ENCODE measurements at places on chromosomes 3 and 15.

- peak; percentile 80 for DNase-seq
These were observed 231.6 kb upstream of the AGTR1 start for GRCh38 chr3:148466143-148466542.

DNA sequence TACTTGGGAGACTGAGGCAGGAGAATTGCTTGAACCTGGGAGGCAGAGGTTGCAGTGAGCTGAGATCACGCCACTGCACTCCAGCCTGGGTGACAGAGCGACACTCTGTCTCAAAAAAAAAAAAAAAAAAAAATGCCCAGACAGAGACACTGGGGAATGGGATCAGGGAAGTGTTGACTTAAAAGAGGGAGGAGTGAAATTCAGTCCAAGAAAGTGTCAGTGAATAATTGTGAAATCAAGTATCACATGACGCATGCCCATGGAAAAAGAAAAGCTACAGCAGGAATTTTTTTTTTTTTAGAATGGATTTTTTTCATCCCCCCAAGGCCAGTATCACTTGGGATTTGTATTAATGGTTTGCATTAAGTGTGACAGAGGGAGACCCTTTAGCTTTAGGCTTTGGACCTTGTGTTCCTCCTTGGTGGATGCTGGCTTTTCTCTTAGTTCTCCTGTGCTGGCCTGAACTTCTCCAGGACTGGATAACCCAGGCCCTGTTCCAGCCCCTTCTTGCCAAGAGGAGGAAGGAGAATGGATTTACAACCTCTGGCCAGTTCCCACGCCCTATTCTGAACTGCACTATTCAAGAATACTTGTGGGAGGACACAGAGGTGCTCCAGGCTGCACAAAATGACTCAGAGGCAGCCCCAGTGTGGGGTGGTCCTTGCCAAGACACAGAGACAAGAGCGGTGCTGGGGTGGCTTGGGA, 36.7 kb upstream of the ZNF774 start:
- peak; percentile 86 for DNase-seq

GRCh38 chr3:171163101-171164066, 136.9 kb upstream of the SLC2A2 start:
- no peak for DNase-seq

GRCh38 chr3:13195374-13195773, 122.1 kb upstream of the IQSEC1 start:
- no peak for DNase-seq

DNA sequence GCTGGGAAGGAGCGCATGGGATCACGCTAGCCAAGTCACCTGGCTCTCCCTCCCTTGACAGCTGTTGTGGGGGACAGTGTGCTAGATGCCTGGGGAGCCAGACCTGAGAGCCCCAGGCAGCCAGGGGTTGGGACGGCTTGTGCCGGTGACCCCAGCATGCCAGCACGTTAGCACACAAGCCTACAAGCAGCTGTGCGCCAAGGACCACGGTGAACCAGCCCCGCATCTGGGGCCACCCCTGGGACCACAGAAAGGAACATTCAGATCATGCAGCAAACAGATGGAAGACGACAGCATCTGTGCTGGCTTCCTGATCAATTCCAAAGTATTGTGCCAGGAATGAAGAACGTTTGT, 64.8 kb downstream of the NTRK3 start:
- DNase-seq = no peak

DNA sequence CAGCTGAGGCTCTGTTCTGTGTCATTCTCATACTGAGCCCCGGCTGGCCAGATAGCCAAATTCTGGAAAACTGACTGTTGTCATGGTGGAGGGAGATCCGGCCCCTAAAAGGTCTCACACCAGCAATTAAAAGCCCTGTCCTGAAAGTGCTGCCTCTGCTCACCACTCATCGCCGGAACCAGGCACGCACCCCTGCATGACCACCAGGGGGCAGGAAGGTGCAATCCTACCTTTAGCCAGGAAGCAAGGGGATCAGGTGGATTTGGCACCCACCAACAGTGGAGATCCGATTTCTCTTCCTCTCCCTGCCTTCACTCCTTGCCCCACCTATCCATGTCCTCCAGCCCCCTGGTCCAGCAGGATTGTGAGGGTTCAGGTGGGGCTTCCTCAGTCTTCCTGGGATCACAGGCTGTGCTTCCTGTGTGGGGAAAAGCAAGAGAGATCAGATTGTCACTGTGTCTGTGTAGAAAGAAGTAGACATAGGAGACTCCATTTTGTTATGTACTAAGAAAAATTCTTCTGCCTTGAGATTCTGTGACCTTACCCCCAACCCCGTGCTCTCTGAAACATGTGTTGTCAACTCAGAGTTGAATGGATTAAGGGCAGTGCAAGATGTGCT, 16.1 kb upstream of the CACNA2D2 start:
- DNase-seq = peak; percentile 18

DNA sequence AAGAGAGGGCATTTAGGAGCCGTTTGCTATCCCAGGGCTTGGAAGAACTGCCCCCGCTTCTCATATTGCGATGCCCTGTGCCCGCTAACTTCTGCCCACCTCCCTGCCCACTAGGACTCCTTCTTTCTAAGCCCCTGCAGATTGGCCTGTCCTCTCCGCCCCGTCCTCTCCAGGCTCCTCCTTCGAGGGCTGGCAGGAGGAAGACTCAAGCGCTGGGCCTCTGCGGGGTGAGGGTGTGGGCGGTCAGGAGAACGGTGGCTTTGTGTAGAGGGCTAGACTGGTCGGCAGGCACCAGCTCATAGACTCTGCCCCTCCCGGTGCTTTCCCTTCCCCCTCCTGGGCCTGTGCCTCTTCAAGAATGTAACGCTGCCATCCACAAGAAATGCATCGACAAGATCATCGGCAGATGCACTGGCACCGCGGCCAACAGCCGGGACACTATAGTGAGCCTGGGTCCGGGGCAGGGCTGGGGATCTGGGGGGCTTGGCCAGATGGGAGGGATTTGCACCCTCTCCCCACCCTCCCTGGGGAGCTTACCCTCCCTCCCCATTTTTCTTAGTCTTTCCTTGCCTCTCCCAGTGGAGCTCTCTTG, 21.9 kb downstream of the PRKCD start:
- no peak for DNase-seq

GRCh38 chr3:11820531-11821041, 26.1 kb downstream of the TAMM41 start:
- DNase-seq = peak; percentile 36

- DNase-seq = no peak
These were observed 55.9 kb downstream of the ARHGAP31 start for GRCh38 chr3:119350114-119350513.

- no peak for DNase-seq
These were observed 2.1 kb upstream of the ISY1 start for GRCh38 chr3:129162729-129163579.

DNA sequence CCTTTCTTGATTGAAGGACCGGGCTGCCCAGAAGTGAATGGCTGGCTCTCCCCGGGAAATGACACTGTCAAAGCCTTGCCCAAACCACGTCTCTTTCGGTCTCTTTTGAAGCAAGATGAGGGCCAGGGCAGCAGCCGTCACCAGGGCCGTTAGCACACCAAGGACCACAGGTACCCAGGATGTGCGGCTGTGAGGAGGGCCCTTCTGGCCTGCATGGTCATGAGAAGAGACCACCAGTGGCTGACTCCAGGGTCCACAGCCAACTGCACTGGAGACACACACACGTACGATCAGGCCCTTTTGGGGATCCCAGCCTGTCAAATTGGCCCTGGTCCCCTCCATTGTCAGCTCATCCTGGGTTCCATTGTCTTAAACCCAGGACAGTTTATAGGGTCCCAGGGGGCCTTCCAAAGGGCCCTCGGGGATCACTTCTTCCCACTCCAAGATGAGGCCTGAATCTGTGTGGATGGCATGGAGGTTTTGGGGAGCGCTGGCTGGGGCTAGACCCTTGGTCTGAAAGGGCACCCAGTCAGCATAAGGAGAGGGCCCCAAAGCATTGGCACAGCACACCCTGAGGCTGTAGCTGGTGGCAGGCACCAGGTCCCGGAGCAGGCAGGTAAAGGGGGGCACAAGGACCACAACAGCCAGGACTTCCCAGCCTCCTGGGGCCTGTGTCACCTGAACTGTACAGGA, 50.9 kb downstream of the ETFA start:
- DNase-seq = no peak

DNA sequence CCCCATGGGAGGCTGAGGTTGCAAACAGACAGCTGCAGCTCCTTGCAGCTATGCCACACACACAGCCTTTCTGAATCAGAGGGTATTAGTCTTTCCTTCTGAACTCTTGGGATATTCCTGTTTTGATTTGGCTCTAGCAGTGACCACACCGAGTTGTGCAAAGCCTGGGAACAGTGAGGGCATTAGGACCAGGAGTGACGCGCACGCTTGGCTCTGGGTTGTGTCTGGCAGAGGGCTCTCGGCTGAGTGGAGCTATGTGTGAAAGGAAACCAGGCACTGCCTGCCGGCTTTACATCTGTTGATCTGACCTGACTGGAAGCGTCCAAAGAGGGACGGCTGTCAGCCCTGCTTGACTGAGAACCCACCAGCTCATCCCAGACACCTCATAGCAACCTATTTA, at the start of gene GALNT15:
Gene GALNT15, plus strand, starts transcription at position 292 of the 400 bp plus-strand sequence. CDS start 472 bp downstream, outside the sequence.
- DNase-seq = peak; percentile 98

GRCh38 chr15:68376447-68377060, 55.4 kb downstream of the ITGA11 start:
- no peak for DNase-seq

DNA sequence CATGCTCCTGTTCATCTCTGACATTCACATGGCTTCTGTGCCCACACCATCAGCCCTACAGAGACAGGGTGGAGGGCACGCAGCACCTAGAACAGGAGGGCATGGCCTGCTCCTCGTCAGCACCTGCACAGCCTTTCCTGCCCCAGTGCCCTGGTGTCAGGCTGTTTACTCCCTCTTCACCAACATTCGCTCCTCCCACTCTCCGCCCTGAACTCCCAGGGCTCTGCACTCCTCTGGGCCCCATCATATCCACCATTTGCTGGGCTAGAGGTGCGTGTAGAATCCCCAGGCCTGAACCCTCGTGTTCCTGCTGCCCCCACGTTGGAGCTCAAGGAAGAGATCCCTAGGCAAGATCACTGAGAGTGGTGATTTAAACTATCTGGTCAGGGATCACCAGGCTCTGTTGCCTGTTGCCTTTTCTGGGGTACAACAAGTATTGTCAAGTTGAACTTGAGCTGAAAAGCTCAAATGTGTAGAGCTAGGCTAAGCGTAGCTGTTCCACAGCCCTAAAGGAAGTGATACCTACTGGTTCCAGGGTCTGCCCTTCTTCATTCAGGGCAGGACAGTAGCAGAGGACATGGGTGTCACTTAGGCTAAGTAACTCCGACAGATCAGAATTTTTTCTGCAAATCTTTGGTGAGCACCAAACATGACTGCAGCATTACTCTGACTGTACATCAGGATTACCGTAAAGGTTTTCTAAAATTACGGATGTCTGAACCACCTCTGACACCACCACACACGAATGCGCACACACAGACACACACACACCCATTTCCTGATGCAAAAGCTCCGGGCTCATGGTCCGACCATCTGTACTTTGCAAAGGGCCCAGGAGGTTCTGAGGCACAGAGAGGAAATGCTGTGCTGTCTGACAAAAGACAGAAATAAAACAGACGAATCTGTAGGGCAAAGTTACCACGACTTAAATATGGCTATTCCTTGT, 43.7 kb upstream of the GNB5 start:
- no peak for DNase-seq

- peak; percentile 88 for DNase-seq
These were observed 57.1 kb upstream of the POU1F1 start for GRCh38 chr3:87333393-87333892.

- DNase-seq = no peak
These were observed 29.4 kb upstream of the GUCA1C start for GRCh38 chr3:108983051-108983450.

- no peak for DNase-seq
These were observed 40.7 kb upstream of the MKRN3 start for GRCh38 chr15:23524816-23525215.

DNA sequence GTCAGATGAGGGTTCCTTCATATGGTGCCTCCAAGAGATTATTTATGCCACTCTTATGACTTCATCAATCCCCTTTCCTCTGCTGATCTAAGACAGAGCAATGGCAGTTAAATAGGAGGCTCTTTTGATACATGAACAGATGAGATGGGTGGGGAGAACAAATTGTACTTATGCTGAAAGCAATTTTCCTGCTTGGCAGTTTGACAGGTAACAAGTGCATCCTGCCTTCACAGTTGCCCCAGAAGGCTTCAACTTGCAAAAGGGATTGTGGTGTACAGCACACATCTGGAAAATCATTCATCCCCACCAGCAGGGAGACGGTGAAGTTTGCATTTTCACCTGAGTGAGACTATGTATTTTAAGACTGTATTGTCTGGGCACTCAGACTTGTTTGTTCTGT, 27.3 kb downstream of the ENTPD3 start:
- DNase-seq = no peak

DNA sequence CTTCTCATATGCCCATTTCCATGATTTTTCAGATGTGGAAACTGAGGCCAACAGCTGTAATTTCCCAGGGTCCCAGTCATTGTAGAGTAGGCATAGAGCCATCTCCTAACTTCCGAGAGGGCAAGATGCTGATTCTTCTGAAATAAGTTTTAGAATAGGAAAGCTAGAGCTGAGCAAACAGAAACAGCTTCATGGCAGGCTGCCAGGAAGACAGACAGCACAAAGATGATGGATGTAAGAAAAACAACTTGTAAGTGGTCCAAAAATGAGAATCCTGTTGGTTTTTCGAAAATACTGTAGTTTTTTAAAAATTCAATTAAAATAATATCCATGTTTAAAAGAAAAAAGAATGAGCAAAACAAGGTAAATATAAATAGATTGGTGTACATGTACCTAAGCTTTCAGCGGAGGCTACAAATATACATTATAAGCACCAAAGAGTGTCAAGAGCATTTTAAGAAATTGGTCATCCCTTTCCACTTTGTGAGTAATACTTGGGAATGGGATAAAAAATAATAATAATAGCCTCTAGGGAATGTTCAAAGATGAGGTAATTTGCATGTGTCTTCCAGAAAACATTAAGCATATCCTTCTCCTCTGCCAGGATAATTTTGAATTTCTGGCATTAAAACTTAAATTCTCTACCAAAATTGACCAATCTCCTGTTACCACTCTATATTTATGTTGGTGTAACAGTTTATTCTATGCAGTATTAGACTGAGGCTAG, 406.6 kb downstream of the MECOM start:
- DNase-seq = no peak

- no peak for DNase-seq
These were observed 20.6 kb downstream of the SAMD7 start for GRCh38 chr3:169931747-169932520.

- peak; percentile 17 for DNase-seq
These were observed 151.6 kb downstream of the SERPINI1 start for GRCh38 chr3:167887096-167887495.

DNA sequence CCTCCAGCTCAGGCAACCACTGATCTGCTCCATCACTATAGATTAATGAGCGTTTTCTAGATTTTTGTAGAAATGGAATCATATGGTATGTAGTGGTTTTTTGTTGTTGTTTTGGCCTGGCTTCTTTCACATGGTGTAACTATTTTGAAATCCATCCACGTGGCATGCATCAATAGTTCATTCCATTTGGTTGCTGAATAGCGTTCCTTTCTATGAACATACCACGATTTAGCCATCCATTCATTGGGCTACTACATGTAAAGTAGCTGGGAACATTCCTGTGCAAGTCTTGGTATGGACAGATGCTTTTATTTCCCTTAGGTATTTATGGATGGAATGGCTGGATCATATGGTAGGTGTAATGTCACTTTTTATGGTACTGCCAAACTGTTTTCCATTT, 10.7 kb upstream of the CHSY1 start:
- no peak for DNase-seq

GRCh38 chr3:187685948-187686347, 15.8 kb upstream of the SST start:
- DNase-seq = no peak

Measured in astrocyte (in vitro differentiated cells and primary cell).